ENCODE measurements at places on chromosomes 13 and 19.

DNA sequence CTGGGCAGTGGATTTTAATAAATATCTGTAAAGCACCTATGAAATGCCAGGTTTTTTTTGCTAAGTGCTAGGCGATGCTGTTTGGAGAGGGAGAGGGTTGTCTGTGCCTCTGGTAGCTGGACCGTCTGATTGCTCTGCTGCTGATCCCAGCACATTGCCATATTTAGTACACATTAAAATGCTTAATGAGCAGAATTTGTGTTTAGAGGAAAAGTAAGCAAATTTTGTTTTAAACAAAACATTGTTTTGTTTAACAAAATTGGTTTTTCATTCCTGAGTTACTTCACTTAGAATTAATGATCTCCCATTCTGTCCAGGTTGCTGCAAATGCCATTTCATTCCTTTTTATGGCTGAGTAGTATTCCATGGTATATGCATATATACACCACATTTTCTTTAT lies 85.2 kb downstream of the LMO7 start:
- DNase-seq, result no peak

DNA sequence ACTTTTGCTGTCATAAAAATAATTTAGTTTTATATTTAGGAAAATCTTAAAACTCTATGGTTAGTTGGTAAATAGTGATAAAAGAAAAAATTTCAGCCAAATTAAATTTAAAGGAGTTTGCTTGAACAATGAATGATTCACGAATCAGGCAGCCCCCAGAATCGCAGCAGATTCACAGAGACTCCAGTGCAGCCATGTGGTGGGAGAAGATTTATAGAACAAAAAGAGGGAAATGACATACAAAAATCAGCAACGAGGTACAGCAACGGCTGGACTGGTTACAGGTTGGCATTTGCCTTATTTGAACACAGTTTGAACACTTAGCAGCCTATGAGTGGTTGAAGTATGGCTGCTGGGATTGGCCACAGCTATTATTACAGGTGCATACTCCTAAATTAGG lies 96.4 kb upstream of the MYCBP2 start:
- DNase-seq, result no peak

DNA sequence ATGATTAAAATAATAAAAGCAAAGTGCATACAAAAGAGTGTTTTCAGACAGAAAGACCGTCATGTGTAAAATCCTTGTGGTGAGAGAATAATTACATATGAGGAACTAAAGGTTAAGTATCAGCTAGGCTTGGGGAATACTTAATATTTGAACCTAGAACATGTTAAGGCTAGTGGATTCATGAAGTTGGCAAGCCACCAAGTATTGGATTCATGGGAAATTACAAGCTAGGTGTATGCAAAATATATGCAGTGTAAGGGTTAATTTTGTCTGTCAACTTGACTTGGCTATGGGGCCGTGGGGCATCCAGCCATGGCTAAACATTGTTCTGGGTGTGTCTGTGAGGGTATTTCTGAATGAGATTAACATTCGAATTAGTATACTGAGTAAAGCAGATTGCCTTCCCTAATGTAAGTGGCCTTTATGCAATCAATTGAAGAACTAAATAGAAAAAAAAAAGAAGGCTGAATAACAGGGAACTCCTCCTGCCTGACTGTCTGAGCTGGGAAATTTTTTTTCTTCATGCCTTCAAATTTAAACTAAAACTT lies 533.5 kb upstream of the KLF12 start:
- DNase-seq, result no peak

- DNase-seq, result no peak
Observed at GRCh38 chr19:6012426-6013170, 34.7 kb upstream of the RANBP3 start.

GRCh38 chr13:62033934-62034333 lies 618.3 kb upstream of the PCDH20 start:
- no peak for DNase-seq

GRCh38 chr13:61779456-61779855 lies 363.8 kb upstream of the PCDH20 start:
- no peak for DNase-seq

DNA sequence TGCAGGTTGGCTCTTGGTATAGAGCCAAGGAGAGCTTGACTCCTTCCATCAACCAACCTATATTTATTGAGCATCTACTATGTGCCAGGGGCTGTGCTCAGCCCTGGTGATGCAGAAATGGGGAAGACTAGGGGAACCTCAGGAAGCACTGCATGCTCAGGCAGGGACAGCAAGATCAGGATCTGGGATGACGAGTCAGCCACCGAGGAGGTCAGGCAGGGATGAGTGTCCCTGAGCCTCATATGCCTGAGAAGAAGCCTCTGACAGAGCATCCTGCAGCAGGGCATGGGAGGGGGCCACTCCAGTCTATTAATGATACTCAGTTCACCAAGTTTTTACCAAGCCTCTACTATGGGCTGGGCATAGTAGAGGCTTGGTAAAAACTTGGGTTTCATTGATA lies 158.1 kb downstream of the KATNAL1 start:
- no peak for DNase-seq

- no peak for DNase-seq
Observed at GRCh38 chr19:48656840-48657474, 11.0 kb upstream of the CA11 start.

DNA sequence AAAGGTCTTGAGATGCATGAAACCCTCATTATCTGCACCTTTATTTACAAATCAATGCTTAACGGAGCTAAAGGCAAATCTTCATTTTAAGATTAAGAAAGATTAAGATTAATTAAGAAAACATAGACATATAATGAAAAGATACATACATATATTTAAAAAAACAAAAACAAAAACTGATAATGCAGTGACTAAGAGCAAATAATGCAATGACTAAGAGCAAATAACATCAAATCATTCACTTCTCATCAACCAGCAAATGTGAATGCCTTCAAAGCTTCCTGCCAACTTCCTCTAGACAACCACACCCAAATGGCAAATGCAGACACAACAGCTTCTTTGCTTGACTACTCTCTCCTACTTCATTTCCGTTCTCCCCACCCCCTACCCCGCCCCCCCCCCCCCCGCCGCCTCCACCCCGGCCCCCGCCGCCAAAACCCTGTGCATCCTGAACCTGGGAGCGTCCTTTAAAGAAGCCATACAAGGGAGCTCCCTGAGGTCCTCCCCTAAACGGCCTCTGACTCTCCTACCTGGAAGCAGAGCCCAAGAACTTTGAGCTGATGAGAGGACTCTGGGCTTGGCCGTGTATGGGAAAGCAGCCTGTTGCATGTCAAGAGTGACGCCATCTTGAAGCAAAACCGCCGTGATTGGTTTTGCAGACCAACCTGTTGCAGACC lies 24.5 kb downstream of the TEX101 start:
- no peak for DNase-seq

- DNase-seq, result no peak
Observed at GRCh38 chr13:44300895-44301638, 72.6 kb upstream of the SERP2 start.

DNA sequence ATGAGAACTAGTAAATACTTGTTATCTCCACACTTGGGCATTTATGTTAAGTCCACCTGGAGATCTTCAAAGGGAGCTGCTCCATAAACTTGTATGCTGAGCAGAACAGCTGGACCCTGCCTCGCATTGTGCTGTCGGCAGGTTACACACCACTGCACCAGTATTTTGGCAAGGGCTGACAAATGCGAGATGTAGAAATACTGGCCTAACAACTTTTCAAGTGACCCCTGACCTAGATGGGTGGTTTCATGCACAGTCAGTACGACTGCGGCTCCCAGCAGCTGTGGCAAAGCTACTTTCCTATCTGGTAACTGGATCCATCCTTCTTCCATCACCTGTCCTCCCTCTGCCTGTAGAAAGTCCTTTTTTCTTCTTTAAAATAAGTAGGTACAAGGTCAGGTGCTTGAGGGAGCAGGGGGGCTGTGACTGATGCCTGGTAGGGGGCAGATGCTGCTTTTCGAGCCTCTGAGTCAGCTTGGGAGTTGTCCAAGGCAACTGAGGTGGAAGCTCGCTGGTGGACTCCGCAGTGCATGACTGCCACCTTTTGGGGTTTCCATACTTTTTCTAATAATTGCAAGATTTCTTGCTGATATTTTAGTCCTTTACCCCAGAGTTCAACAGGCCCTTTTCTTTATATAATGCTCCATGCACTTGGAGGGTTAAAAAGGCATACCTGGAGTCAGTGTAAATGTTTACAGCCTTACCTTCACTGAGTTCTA lies 86.8 kb downstream of the SLC25A15 start:
- no peak for DNase-seq

- no peak for DNase-seq
Observed at GRCh38 chr19:531753-532560, at the start of gene CDC34. Gene CDC34 (plus strand): TSS chr19:531760. CDS start chr19:531932, 172 bp downstream.

DNA sequence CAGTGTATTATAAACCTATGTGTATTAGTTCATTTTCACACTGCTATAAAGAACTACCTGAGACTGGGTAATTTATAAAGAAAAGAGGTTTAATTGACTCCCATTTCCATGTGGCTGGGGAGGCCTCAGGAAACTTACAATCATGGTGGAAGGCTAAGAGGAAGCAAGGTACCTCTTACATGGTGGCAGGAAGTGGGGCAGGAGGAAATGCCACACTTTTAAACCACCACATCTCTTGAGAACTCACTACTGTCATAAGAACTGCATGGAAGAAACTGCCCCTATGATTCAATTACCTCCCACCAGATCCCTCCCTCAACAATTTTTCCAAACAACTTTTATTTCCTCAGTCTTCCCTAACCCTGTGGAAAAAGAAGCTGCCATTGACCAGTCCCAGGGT lies 14.5 kb upstream of the TPP2 start:
- no peak for DNase-seq

DNA sequence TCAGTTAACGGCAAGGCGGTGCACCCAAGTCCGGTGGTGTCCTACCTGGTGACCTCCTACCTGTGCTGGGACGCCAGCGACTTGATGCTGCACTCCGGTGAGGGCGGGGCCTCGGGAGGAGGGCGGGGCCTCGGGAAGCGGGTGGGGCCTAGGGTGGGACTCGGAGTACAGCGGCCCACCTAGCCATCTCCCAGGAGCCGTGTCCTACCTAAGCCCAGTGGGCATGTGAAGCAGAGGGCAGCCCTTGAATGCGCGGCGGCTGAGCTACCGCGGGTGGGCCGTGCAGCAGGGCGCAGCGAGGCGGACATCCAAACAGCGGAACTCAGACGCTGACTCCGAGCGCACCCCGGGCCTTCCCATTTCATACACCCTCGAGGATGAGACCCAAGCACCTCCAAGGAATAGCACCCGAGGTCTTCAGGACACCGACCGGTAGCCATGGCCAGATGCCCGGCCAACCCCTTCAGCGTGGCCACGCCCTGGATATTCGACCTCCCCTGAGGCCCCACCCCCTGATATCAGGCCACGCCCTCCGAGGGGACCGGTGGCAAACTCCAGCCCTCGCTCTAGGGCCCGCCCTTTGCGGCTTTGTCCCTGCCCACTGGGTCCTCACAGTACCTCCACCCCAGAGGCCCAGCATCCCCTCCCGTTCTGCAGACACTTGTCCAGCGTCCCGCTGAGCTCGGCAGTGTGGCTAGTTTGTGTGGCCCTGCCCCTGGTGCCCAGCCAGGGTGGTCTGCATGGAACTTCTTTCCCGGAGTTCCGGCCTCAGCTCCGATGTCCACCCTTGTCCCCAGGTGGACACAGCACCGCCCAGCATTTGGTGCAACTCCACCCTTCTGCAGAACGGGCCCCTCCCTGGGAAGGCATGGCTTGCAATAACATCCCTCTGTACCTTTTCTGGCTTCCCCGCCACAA lies 5.4 kb downstream of the KLK1 start:
- no peak for DNase-seq
